Stimulated activated CD4-positive, alpha-beta T cell treated with anti-CD3 and anti-CD28 coated beads, Interleukin-15, amount 100 ng/mL, for 1 hour (primary cell): ENCODE measurements at places on chromosomes 4 and X.

DNA sequence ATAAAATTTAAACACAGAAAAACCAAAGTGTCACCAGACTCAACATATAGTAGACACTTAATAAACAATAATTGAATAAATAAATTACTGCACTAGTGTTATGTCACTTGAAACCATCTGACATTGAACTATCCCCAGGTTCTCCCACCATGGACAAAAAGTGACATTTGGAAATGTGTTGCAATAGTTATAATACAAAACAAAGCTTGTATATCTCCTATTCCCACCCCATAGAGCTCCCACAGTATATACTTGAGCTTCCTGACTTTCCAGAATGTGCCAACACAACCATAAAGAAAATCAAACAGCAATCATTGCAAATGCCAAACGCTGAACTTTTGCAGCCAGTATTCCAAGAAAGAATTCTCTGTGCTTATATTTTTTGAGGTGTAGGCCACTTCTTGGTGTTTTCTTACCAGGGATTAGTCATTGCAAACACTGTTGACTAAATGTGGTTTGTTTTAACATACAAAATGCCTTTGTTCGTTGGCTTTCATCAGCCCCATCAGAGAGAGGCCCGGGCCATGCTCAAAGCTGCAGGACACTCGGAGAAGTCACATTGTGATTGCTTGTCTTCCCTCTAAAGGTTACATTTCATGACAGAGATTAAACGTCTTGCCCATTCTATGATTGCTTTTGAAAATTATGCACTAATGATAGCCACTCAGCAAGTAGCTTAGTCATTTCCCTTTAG is 33.8 kb downstream of the PPARGC1A start:
- DNase-seq: no peak

- DNase-seq: no peak
Measured at GRCh38 chr4:158268553-158268952, 58.3 kb downstream of the TMEM144 start.

DNA sequence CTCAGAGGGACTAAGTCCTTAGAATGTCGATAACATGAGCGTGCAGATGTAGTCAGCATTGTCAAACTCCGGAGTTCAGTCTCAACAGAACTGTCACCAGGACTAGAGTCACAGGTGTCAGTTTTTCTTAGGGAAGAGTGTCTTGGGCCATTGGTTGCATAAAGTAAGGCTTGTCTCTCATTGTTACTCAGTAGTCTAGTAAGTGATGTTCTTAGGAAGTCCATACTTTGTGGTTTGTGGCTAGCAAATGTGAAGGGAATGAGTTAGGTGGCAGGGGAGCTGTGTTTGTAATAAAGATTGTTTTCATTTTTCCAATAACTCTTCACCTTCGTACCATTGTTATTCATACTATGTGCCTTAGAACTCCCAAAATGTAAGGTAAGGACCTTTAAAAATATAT is 119.6 kb downstream of the AFF2 start:
- no peak for DNase-seq

GRCh38 chrX:3712051-3712869 is 1.2 kb downstream of the PRKX start:
- DNase-seq: no peak

DNA sequence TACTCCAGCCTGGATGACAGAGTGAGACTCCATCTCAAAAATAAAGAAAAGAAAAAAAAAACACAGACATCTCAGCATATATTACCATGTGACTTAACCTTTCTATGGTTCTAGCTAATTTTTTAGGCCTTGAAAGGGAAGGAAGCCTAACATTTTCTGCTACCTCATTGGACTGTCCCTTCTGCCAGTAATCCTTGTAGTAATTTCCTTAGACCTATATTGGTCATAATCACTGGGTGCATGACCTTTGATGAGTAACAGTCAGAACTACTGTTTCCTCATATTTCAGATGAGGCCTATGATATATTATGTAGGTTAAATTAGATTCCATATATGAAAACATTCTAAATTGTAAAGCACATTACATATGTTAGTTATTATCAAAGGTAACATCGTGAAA is 9.6 kb downstream of the XIAP start:
- DNase-seq: no peak

- DNase-seq: no peak
Measured at GRCh38 chrX:39244147-39244546, 442.9 kb downstream of the MID1IP1 start.

GRCh38 chr4:87669373-87669772 is 19.3 kb downstream of the DMP1 start:
- no peak for DNase-seq

DNA sequence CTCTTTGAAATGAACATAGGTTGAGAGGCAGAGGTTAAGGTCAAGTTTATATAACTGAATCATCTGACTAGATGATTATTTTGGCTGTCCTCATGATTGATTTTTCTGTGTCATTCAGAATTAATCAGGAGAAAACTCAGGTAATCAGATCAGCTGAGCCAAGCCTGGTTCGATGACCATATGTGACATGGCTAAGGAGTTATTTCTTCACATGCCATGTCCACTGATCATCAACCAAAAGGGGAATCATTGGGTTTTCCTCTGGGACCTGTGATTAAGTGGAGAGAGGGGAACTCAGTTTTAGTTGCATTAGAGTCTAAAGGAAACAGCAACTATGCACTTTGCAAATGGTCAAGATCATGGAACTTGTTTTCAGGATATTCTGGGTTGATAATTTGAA is 20.3 kb upstream of the PACRGL start:
- no peak for DNase-seq

DNA sequence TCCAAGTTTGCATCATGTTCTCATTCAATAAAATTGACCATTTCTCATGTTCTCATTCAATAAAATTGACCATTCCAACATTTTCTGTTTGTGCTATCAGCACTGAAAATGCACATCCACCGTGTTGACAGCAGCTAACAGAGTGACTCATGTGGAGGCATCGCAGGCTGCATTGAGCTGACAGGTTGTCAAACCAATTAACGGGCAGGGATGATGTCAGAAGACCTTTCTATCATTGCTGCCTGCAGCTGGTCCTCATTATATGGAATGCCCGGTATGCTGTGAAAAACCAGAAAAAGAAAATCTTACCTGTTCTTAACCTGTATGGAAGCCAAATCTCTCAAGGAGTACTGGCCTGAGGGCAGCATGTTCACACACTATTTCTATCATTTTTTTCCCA is 202.0 kb downstream of the SMIM20 start:
- DNase-seq: no peak

DNA sequence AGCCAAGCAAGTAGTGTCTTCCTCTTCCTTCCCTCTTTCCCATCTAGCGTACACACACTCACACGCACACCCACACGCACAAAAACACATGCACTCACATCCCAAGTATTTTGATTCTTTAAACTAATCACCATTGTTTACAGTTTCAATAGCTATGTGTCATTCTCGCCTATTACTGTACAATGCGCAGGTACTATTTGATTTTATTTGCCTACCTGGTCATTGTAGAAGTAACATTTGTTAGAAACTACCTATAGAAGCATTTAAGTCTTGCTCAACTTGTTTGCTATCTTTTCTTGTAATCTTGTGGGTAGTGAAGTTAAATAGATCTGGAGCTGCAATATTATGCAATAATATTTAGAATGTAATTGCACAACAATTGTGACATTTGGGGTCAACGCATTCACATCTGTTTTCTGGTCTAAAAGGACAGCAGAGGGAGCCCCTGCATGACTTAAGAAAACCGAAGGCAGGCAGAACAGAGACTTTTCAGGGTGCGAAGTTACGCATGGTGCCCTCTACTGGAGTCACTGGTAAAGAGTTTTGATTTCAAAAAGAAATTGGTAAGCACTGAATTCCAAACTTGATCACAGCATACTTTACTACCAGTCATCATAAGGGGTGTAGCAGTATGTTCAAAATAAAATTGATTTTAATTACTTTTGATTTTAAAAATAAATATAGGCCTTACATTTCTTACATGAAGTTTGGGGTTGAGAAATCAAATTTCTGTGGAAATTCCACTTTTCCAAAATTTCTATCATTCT is 503.3 kb upstream of the FAM241A start:
- no peak for DNase-seq

GRCh38 chr4:130025701-130026100 is 929.7 kb downstream of the C4orf33 start:
- DNase-seq: no peak
